ENCODE measurements at places on chromosomes 11 and 22.

GRCh38 chr11:88375927-88376470 lies 38.5 kb upstream of the CTSC start:
- DNase-seq: no peak

GRCh38 chr11:113188371-113188834 lies 126.0 kb upstream of the TTC12 start:
- no peak for DNase-seq

- DNase-seq: no peak
Measured at GRCh38 chr11:108223348-108224149, 682 bp downstream of the ATM start.

- no peak for DNase-seq
Measured at GRCh38 chr11:34354782-34355181, 3.0 kb downstream of the ABTB2 start.

- no peak for DNase-seq
Measured at GRCh38 chr11:7673724-7674434, 579 bp upstream of the CYB5R2 start.

DNA sequence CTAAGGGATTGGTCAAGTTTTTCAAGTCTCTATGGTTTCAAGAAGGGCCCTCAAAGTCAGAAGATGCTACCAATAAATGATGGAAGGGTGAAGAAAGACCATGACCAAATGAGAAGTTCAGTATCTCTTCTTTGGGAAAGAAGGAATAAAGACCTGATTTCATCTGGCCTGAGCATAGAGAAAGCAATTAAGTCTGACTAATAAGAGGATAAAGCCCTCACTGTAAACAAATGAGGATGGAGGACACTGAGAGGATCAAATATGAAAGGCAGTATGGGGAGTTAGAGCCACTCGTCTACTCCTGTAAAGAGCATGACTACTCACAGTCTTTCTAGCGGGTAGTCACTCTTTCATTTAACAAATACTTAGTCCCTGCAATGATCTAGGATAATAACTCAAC lies 44.6 kb downstream of the FAM168A start:
- DNase-seq: no peak

DNA sequence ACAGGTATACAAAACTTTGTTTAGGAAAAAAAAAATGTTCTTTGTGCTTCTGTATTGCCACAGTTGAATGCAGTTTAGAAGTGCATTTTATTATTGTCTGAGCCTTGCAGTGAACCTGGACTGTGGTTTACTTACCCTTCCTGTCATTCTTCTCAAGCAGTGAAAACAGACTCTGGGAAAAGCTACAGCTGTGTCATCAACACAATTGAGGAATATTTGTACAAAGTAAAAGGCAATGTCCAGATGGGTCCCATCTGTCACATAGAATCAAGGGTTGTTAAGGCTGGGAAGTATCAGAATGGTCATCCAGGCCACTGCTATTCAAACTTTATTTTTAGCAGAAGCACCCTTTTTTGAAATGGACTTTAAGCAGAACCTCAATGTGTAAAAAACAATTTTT lies 73.3 kb downstream of the TRIM44 start:
- DNase-seq: no peak
